CD4-positive, alpha-beta T cell treated with Interleukin-12 subunit alpha and Interleukin-12 subunit beta, for 1 hour (primary cell): ENCODE measurements at places on chromosomes 16 and 17.

DNA sequence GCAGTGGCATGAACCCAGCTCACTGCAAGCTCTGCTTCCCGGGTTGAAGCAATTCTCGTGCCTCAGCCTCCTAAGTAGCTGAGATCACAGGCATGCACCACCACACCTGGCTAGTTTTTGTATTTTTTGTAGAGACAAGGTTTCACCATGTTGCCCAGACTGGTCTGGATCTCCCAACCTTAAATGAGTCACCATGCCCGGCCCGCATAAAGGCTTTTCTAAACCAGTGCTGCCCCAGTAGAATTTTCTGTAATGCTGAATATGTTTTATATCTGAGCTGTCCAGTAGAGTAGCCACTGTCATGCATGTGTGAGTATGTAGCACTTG is 36.9 kb upstream of the WSB1 start:
- no peak for DNase-seq

DNA sequence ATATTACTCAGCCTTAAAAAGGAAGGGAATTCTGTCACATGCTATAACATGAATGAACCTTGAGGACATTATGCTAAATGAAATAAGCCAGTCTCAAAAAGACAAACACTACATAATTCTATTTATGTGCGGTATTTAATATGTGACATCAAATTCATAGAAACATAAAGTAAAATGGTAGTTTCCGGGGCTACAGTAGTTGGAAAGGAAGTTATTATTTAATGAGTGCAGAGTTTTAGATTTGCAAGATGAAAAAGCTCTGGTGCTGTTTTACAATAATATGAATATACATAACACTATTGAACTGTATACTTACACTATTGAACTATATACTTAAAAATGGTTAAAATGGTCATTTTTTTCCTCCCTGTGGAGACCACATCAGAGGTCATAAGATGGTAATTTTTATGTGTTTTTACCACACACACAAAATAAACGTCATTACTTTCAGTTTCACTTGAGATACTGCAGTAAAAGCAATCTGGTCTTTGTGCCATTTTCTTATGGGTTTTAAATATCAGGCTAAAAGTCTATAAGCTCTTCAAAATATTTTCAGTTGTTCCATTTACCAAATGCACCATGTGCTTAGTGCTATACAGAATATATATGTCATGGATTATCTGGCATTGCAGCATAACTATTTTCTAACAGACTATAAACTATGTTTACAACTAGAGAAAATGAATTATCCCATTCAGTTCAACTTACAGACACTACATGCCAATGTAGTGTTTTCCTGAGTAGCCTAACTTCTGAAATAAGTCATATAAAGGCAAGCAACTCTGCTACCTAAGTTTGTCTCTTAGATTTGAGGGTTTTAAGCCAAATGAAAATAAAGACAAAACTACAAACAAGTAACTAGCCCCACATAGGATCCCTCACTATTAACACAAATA is 90.9 kb downstream of the SPAG9 start:
- peak; percentile 65 for DNase-seq

DNA sequence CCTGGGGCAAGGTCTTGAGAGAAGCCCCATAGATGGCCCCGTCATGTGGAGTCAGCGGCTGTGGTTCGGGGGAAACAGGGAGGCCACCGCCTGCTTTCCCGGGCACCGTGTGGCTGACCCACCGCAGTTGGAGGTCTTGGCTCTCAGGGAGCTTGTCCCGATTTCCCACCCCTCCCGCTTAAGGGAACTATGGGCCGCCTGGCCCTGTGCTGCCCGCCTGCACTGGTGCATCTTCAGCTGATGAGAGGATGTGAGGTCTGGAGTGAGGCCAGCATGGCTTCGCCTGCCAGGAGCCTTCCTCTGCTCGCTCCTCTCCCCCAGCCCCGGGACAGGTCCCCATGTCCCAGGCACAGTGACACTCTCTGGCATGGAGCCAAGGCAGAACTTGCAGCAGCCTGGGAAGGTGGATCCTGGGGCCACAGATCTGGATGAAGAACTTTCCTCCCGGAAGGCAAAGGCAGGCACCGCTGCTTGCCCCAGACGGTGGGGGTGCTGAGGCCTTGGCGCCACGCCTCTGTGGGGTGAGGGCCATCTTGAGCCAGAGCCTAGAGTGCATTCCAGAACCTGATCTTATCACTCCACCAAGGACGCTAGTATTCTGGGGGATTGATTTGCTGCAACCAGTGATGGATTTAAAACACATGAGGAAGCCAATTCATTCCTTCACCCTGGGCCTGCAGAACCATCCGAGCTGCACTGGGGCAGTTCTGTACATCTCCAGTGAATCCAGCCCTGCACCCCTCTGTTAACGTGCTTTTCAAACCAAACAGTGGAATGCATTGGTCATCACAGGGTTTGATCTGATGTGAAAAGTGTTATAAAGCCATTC is 178.6 kb upstream of the TNRC6C start:
- no peak for DNase-seq

DNA sequence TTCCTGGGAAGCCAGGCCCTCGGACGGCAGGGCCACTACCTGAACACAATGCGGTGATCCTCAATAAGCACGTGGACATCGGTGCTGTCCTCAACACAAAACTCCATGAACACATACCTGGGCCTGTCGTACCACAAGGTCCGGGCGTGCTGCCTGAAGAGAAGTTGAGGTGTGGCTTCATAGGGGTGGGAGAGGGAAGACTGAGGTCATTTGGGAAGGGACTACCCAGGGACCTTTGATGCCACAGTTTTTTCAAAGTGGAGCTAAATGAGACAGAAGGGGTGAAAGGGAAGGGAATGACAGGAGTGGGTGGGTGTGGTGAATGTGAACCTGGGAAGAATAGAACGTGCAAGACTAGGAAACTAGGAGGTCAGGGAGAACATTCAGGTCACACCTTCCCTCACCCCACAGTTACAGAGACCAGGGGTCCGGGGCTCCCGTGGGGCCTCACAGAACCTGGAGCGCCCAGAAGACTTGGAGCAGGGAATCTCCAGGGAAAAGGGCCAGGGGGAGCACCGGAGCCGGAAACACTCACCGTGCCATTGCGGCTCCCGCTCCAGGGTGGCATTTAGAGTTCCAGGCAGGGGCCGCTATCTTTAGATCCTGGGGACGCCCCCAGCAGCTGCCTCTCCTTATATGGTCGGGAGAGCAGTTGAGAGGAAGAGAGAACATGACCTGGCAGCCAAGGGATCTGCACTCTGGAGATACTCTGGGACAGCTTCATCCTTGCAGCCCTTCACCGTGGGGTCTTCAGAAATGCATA is at the start of gene PTGES3L:
TSS of gene PTGES3L (minus strand) at position 570 of the 763 bp plus-strand sequence. CDS start at position 543, 27 bp downstream.
- no peak for DNase-seq

DNA sequence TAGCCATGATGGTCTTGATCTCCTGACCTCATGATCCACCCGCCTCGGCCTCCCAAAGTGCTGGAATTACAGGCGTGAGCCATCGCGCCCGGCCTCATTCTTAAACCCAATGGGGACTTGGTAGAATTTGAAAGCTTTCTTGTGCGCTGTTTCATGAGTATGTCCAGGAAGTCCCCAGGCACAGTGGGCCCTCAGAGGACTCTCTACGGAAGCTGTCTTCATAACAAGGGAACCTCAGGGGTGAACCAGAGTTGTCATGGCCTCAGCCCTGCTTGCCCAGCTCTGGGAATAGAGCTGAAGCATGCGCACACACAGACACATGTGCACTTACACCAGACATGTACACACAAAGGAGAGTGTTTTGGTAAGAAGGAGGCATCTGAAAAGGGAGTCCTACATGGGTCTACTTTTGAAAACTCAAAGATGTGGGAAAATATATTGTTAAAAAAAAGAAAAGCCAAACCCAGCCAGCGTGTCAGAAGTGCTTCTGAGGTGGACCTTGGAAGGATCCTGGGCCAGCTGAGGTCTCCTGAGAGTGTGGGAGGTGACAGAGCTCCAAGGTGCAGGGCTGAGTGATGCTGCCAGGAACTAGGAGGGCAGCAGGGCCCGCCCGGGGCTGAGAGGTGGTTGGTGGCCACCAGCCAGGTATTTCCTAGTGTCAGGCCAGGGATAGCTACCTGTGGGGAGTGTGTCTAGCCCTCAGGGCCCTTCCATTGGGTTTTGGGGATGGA is 54.6 kb downstream of the EPN2 start:
- no peak for DNase-seq

GRCh38 chr16:87344165-87344930 is 27.2 kb upstream of the C16orf95 start:
- no peak for DNase-seq
